ENCODE measurements at places on chromosomes 5 and 9.
A peak's percentile ranks its signal among the peaks of the same experiment; 100 is the strongest.

GRCh38 chr5:36666274-36666673 is 59.9 kb downstream of the SLC1A3 start:
- DNase-seq = no peak

- DNase-seq = peak; percentile 31
Measured at GRCh38 chr9:100070104-100071041, 28.4 kb downstream of the ERP44 start.

DNA sequence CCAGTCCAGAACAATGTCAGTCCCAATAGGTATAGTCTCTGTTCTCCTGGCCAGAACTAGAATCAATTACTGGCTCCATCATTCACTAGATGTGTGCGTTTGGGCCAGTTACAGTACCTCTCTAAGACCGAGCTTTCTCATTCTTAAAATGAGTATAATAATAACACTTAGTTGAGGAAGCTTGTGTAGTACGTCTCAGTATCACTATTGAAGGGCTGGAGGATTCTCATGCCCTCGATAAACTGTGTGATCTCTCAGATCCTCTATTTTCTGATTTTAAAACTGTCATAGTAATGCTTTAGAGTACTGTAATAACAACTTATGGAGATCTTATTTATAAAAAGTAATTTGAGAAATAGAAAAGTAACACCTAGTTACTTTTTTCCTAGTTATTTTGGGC is 50.7 kb downstream of the CDKN2A start:
- no peak for DNase-seq

- no peak for DNase-seq
Measured at GRCh38 chr9:34195143-34195542, 16.3 kb downstream of the UBAP1 start.

DNA sequence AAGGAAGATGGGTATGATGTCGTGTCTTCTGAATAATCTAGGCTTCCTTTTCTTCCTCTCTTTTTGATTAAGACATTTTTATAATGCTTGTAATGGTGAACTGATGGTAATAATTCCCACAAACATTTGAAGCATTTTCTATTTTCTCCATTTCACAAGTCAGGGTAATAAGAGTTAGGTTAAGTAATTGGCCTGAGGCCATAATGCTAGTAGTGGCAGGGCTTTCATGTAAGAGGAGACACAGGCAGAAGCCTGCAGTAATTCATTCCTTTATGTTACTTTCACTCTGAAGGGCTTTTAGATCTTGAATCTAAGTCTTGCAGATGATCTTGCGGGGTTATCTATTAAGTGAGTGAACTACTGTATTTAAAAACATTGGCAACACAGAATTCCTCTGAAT is 374.9 kb downstream of the MAT2B start:
- DNase-seq = no peak

- no peak for DNase-seq
Measured at GRCh38 chr9:133874659-133875058, 117.5 kb downstream of the VAV2 start.

DNA sequence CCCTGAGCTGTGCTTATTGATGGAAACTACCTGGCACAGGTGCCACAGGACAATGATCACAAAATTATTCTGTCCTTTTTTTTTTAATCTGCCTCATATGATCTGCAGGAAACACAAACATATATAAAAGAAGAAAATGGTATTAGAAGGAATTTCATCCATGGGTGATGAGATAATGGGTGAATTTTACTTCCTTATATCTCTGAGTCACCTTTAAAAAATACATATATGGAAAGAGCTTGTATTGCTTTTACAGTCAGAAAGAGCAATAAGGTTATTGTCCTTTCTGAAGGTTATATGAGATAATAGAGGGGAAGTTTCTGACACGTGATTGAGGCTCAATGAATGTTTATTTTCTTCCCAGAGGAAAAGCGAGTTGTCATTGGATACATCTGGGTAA is 31.6 kb downstream of the NEURL1B start:
- DNase-seq = peak; percentile 6

- DNase-seq = no peak
Measured at GRCh38 chr9:75552941-75553340, 337.5 kb upstream of the PCSK5 start.

GRCh38 chr9:95585824-95586223 is 69.1 kb upstream of the PTCH1 start:
- DNase-seq = no peak

DNA sequence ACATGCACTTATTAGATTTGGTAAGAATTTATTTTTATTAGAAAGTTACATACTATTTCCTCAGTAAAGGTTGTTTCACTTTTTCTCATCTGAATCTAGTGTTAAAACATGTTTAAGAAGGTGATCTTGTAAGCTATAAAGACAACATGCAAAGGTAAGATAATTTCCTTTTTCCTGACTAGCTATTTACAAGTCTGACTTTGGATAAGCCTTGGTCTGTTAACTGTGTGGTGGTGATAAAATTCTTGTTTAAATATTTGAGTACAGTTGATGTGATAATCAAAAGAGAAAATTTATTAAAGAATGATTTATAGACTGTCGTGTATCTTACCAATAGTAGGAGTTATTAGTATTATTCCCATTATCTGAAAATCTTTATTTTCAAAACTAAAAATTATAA is 36.9 kb upstream of the GPR21 start:
- no peak for DNase-seq

DNA sequence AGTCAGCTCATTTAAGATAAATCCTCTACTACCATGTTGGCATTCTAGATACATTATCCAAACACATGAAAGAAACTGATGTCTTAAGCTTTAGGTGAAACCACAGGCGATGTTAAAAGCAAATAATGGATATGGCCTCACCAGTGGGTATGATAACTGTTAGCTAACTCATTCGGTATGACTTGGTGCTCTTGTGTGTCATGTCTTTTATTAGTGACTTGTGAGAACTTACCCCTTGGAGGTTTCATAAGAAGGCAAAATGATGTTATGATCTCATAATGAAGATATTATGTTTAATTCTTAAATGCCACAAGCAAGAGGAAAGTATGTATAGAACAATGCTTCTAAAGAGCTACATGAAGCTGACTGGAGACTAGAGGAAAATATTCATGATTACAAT is 1227.0 kb downstream of the EFNA5 start:
- no peak for DNase-seq

- DNase-seq = no peak
Measured at GRCh38 chr5:177025101-177025601, 2.7 kb downstream of the ZNF346 start.

Data from COLO829 (cell line).